Activated CD4-positive, CD25-positive, alpha-beta regulatory T cell (primary cell): ENCODE measurements at places on chromosomes 7 and 10.

DNA sequence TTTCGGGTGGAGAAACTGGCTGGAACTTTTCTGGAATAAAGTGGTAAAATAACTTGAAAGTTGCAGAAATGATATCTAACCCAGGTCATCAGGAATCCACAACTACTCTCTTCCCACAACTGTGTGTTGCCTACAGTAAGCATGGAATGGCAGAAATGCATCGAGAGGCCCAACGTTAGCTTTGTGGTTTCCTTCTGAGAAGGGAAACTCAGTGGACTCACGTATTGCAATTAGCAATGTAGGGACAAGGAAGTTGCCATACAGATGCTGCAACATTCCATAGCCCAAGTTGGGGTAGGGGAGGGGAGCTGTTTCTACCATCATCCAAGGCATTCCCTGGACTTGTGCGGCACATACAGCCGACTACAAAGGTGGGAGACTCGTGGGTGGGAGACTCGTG is 1.9 kb downstream of the PON1 start:
- no peak for DNase-seq

DNA sequence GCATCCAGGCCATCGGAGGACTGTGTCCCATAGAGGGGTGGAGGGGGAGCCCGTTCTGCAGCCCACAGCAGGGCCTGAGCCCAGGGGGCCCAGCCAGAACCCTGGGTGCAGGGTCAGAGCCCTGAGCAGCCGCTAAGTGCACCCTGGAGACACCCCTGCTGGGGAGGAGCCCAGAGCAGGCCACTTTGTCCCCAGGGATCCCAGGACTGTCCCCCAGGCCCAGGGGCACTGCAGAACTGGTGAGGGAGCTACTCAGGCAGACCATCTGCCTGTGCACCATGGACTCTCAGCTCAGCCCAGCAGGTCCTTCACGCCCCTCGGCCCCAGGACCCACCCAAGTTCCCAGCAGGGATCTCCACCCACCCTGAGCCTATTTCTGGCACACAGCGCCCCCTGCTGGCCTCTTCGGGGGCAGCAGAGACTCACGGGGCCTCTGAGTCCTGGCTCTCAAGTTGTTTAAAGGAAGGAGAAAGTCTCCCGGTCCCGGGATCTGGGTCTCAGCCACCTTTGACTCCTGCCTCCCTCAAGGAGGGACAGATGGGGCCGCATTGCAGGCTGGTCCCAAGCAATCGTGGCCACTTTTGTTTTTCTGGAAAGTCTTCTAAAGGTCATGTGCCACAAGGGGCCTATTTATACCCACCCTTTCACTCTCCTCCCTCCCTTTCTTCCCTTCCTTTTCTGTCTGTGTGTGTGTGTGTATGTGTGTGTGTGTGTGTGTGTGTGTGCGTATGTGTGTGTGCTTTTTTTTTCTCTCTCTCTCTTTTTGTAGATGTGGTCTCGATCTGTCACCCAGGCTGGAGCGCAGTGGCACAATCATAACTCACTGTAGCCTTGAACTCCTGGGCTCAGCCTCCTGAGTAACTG is 90.3 kb downstream of the MYL10 start:
- DNase-seq, result peak; percentile 10

DNA sequence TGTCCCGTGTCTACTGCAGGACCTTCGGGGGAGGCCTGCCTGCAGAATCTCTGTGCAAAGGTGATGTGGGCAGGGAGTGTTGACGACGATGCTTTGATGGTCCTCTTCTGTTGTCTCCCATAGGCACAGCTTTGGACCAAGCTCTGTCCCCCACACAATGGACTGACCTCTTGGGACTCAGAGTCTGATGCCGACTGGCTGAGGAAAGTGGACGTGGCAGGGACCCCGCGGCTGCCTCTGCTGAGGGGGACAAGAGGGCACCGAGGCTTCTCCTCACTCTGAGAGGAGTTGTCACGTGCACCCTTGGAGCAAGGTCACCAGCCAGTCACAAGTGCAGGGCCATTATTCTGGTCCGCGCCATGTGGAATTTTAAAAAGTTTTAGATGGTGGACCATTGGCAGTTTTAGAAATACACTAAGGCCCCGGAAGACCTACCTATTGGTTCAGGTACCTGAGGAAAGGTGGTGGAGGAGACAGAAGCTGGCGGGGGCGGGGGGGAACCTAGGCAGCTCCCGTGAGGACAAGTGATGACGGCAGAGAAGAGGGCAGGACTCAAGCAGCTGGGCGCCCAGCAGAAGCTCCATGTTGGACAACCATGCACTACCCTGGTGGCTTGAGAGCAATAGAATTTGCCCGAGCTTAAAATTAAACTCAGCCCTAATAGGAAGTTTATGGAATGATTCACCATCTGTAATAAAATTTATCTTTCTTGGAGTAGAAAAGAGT is 331.4 kb downstream of the PTPRN2 start:
- DNase-seq, result no peak

GRCh38 chr10:120583424-120584108 is 126.5 kb downstream of the PLPP4 start:
- no peak for DNase-seq

- no peak for DNase-seq
These were observed 268.0 kb downstream of the CDK14 start for GRCh38 chr7:90864088-90864487.

DNA sequence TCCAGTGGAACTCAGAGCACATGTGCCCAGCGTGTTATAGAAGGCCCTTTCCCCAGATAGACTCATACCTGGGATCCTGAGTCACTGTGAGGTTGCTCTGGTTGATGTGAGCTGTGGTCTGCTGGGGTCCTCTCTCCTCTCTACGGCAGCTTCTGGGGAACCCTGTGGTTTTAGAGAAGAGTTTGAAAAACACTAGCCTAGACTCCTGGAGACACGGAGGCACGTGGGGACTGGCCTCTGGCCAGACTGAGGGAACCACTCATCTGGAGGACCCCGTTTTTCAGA is 10.3 kb downstream of the ZNF775 start:
- DNase-seq, result no peak

DNA sequence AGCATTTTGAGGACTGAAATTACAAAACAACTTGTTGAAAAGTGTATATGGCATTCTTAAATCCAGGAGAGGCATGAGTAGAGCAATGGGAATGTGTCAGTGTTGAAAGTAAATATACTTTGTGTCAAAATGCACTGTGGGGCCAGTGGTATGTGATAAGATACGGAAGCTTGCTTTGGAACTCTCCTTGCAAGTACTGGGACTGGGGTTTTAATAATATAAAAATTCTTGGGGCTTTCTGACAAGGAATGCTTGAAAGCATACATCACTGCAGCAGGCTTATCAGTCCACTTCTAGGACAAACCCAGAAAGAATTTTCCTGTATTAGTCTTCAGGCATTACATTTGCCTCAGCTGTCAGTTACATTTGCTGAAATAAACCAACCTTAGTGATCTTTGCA is 472.8 kb upstream of the FZD8 start:
- DNase-seq, result no peak

GRCh38 chr7:51256209-51256781 is 60.3 kb downstream of the COBL start:
- DNase-seq, result no peak

DNA sequence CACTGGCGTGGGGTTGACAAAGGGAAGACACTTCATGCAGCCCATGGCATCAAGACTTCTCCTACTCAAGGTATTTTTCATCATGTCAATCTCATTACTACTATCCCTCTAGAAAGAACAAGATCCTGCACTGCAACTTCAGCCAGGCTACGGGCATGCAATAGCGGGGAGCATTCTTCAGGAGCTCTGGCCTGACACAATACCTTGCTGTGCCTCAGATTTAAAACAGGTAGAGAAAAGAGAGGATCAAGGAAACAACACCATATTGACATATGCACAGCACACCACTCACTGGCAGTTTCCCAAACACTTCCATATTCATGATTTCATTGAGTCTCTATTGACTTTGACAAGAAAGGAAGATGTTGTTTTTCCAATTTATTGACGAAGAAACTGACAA is 51.5 kb downstream of the DOCK4 start:
- no peak for DNase-seq
